NCI-H1105 treated with DMSO at 0.1 percent for 48 hours (cell line): ENCODE measurements at places on chromosomes 12 and 14.

DNA sequence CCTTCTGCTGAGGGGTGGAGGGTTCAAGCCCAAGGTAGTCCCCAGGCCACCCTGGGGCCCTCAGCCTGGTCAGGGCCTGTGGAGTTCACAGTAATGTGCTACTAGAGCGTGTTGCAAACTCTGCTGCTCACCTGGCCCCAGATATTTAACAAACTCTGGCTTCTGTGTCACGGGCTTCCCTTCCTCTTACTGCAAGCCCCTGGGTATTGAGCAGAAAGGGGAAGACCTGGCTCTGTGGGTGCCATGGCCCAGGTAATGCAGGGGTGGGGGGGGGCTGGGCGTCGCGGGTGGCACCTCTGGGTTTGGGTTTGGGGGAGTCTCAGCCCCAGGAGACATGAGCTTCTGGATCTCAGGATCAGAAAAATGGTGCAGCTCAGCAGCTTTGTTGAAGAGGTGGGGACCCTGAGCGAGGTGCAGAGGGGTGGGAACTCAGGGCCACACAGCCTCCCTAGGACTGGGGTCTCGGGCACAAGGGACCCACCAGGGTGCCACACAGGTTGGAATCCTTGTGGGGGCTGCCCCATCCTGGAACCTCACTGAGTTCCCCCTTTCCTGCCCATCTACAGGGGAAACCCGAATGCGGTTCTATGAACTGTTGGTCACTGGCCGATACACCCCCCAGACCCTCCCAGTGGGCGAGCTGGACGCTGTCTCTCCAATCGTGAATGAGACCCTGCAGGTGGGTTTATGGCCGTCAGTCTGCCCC lies 4.0 kb downstream of the SETD1B start:
- DNase-seq = no peak

GRCh38 chr14:60760644-60761364 lies 26.2 kb downstream of the MNAT1 start:
- DNase-seq = peak; percentile 97

DNA sequence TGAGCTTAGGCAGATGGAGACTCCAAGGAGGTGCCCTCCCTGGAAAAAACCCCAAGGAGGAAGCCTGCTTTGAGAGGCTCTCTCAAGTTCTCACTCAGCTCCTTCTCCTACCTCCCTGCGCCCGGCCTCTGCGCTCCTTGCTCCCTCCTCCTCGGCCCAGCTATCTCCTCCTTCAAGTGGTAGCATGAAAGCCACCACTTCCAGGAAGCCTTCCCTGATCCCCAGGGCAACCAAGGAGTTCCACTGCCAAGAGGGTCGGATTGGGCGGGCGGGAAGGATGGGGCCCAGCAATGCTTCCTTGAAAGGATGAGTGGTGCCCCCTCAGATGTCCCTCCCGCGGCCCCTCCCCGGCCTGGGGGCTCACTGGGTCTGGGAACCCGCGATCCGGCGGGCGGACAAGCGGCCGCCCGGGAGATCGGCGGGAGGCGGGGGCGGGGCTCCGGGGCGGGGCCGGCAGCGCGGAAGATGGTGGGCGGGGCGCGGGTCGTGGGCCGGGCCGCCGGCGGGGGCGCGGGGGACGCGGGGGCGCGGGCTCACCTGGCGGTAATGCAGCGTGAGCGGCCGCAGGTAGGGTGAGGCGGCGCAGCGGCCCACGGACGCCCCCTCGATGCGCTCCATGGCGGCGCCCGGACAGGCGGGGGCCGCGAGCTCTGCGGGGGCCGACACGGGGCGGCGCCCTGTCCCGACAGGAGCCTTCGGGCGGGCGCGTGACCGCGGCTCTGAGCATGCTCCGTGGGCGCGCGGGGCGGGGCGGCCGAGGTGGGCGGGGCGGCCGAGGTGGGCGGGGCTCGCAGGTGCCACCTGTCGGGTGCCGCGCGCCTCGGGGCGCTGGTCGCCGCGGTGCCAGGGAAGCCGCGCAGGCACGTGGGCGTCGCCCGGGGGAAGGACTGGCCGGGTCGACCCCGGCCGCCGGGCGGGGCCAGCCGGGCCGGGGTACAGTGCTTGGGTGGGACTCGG lies at the start of gene NUDT14:
NUDT14 (minus strand) TSS at position 721 of the 957 bp plus-strand sequence; CDS start at position 618, 103 bp downstream.
- DNase-seq = peak; percentile 64

GRCh38 chr12:98612696-98613334 lies 19.3 kb downstream of the SLC25A3 start:
- no peak for DNase-seq

- DNase-seq = no peak
These were observed 17.4 kb downstream of the FMNL3 start for GRCh38 chr12:49689785-49690184.

GRCh38 chr14:38238332-38238731 lies 17.6 kb downstream of the CLEC14A start:
- no peak for DNase-seq

DNA sequence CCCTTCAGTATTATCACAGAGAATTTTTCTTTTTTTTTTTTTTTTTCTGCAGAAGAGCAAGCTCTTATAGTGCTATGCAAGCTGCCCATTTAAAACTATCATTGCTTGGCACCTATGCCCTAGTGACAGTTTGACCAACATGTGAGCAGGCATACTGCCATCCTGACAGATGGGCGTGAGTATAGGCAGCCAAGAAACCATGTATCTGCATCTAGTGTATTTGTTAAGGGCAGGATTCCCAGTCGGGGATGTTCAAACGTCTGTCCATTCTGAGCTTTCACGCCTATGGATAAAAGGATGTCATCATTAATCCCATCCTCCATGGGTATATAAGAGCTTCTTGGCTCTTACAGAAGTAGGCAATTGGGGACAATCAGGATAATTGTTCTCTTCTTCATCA lies 8.8 kb downstream of the VRK1 start:
- peak; percentile 51 for DNase-seq

- DNase-seq = no peak
These were observed 22.7 kb downstream of the CCNK start for GRCh38 chr14:99503848-99504453.

GRCh38 chr14:83912032-83912642 lies 1617.8 kb upstream of the FLRT2 start:
- DNase-seq = no peak

- no peak for DNase-seq
These were observed 180.6 kb upstream of the NUDT4 start for GRCh38 chr12:93197067-93197593.

DNA sequence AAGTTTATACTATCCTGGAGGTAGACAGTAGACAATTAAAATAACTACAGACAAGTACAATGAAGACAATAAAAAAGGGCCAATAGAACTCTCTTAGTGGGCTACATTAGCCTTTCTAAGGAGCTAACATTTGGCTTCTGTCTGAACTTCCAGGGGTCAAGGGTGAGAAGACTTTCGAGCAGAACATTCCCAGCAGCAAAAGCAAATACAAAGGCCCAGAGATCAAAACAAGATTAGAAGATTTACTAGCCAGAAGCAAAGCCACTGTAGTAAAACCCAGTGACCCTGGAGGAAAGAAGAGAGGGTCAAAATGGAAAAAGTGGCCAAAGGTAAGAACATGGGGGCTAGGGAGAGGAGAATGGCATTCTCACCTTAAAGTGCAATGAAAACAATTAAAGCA lies 63.2 kb downstream of the ATP2B1 start:
- no peak for DNase-seq

- no peak for DNase-seq
These were observed 105.4 kb downstream of the TTC8 start for GRCh38 chr14:88929656-88930436.

DNA sequence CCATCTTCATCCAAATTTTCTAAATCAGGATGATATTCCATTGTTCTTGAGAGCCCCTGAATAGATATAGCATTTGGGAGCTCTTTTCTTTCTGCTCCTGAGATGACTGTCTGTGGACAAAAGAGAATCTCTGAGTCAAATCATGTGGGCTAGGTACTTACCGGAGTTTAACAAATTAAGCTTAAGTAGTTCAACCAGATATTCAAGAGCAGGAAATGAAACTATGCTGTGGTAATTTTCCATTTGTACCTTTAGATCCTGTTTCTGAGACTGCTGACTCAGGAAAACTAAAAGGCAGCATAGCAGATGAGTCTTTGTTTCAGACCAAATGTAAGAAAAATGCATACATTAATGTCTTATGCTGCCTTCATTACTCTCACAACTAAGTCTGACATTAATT lies at the start of gene CLEC7A:
CLEC7A (minus strand) TSS at position 158 of the 400 bp plus-strand sequence; CDS start at position 41, 117 bp downstream.
- no peak for DNase-seq

DNA sequence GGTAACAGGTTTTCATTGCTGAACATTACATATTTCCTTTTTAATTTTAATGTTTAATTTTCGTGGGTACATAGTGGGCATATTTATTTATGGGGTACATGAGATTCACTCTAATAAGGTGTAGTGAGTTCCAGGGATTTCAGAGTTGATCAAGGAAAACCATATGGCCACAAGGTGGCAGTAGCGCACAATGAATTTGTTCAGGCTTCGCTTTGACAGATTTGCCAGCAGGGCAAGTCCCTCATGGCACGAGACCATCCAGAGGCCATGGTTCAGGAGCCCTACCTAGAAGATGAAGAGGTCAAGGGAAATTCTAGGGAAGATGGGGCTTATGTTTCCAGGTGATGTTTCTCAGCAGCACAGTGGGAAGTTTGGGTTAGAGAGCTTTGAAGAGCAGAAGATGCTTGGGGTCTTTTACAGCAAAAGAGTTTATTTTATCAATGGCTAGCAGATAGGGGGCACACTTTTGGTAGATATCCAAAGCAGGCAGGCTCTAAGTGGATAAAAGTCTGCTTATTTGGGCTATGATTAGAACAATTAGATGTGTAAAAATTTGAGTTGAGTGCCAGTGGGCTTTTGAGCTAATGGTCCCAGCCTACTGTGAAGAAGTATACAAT lies 1004.4 kb downstream of the AACS start:
- peak; percentile 69 for DNase-seq

- no peak for DNase-seq
These were observed 390.3 kb downstream of the AACS start for GRCh38 chr12:125455556-125455955.

GRCh38 chr14:75927564-75928087 lies 54.2 kb downstream of the TGFB3 start:
- no peak for DNase-seq

GRCh38 chr14:68913516-68913915 lies 65.6 kb downstream of the ACTN1 start:
- DNase-seq = no peak

DNA sequence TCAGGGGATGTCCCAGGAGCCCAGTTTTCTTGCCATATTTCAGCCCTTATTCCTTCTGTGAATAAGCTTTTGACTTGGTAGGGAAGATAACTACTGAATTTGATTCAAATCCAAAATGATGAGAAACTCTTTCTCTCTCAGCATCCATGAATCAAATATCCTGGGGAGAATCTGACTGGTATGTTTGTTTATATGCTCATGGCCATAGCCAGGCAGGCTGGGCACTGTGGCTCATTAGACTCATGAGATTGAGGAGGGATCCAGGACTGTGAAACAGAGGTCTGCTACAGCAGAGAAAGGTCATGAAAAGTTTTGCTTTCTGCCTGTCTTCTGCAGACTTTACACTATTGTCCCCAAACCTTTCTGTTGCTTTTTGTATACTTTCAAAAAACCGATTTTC lies 346.4 kb upstream of the ATP2B1 start:
- DNase-seq = no peak

GRCh38 chr12:44503329-44503728 lies 372.8 kb downstream of the NELL2 start:
- DNase-seq = no peak

DNA sequence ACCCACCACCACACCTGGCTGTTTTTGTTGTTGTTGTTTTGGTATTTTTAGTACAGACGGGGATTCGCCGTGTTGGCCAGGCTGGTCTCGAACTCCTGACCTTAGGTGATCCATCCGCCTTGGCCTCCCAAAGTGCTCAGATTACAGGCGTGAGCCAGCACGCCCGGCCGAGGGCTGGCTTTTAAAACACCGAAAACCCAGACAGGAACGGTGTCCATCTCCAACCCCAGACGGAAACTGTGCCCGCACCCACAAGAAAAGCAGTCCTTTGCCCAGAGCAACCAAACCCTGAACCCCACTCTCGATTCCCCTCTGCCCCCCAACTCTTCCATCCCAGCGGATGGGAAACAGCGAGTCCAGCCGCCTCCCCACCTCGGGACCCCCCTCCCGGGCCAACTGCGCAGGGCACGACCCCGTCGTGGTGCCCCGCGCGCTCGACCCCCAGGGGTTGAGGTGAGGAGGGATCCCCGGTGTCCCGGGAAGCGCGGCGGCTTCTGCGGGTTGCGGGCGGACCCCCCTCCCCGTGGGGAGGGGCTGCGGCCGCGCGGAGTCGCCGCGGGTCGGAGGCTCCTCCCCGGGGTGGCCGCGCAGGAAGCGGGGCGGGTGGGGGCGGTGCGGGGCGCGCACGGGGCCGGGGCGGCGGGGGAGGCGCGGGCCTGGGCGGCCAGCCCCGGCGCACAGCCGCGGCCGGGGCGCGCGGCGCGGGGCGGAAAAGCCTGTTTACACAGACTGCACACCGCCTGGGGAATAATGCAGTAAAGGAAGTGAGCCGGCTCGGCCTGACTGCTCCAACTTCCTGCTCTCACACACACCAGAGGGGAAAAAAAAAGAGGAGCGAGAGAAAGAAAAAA lies at the start of gene ELK3:
ELK3 (plus strand) TSS at position 651 of the 851 bp plus-strand sequence.
- peak; percentile 30 for DNase-seq

GRCh38 chr12:25384893-25385248 lies 134.1 kb upstream of the KRAS start:
- DNase-seq = peak; percentile 63
